ENCODE measurements at places on chromosomes 3 and 15.

DNA sequence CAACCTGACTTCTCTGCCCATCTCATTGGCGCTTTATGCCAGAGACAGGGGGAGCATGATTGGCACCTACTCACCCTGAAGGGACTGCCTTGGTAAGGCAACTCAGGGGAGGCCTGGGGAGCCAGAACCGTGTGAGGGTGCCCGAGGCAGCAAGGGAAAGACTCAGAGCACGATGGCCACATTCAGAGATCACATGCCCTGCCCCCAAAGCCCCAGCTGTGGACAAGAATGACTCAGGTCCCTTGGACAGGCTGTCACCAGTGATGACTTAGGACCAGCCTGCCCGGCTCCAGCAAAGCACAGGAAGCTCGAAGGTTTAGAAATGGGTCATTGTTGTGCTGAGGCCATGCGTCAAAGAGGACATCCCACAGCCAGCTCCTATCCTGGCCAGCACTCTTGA lies 49.1 kb upstream of the LIMD1 start:
- DNase-seq = no peak

DNA sequence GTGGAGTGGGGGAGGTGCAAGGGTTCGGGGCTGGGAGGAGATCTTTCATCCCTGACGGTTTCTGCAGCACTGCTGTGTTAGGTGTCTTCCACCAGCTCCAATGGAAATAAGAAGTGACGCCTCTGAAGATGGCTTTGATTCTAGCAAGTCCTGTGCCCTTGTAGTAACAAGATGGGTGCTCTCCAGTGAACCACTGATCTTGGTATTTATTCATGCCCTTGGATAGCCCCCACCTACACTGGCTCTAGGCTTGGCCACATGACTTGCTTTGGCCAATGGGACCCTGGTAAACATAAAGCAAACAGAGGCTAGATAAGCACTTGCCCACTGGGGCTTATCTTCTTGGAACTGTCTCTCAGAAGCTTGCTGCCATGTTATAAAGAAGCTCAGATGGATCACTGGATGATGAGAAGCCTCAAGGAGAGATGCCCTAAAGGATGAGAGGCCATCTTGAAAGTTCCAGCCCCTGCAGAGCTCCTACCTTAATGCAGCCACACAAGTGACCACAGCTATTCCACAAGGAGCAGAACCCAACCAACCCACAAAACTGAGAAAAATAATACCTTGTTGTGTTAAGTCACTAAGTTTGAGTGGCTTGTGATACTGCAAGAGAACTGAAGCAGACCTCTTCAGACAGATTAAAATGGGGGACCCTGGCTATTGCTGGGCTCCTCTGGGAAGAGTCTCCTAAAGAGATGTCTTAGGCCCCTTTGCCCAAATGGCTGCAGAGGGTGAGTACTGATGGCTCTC lies 137.9 kb downstream of the PDCD6IP start:
- DNase-seq = no peak

GRCh38 chr3:179528772-179529171 lies 34.0 kb upstream of the ACTL6A start:
- no peak for DNase-seq

GRCh38 chr3:94972066-94972465 lies 909.2 kb downstream of the NSUN3 start:
- no peak for DNase-seq

- no peak for DNase-seq
Observed at GRCh38 chr3:133474817-133475216, 75.0 kb downstream of the BFSP2 start.

DNA sequence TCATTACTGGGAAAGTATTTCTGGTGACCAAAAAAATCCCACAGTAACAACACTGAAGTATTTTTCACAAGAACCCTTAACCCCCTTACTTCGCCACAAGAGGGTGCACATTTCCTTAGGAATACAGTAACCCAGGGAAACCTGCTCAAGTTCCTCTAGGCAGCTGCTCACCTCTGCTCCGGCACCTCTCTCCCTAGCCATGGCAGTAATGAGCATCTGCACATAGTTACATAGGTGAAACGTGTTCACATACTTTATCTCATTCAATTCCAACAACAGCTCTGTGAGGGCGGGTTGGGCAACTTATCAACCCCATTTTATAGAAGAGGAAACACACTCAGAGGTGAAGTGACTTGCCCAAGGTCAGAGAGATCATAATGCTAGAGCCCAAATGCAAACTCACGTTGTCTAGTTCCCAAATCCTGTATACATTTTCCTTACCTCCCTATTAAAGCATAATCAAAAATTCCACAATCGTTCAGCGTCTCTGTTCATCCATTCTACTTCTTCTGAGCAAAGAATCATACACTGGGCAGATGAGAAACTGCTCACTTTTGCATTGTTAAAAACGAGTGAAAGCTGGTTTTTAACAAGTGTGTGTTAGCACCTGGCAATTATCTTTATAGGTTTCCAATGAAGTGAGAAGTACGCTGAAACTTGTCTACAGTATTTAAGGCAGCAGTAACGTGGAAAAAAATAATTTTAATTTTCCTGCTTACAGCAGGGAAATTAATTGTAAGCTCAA lies 90.7 kb downstream of the IGF2BP2 start:
- peak; percentile 70 for DNase-seq

DNA sequence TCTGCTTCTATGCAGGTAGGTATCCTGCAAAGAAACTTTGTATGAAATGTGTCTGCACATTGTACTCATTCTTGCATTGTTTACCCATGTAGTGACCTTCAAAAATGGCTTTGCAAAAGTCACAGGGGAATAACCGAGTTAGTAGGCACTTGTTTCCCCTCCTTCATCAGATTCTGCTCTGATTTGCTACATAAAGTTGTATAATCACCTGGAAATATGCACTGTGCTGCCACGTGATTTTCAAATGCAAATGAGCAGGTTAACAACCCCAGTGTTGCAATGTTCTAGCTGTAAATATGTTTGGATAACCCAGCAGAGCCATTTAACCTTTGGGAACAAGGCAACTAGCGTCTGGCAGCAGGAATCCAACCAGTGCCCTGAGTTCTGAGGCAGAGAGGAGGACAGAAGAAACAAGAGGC lies at the start of gene KNG1:
Gene KNG1 (plus strand): TSS at position 321 of the 419 bp plus-strand sequence. CDS start 184 bp downstream, outside the sequence.
- DNase-seq = no peak

- no peak for DNase-seq
Observed at GRCh38 chr15:29128671-29129070, 141.0 kb downstream of the NSMCE3 start.

- DNase-seq = no peak
Observed at GRCh38 chr3:67215690-67216089, 217.6 kb downstream of the KBTBD8 start.

DNA sequence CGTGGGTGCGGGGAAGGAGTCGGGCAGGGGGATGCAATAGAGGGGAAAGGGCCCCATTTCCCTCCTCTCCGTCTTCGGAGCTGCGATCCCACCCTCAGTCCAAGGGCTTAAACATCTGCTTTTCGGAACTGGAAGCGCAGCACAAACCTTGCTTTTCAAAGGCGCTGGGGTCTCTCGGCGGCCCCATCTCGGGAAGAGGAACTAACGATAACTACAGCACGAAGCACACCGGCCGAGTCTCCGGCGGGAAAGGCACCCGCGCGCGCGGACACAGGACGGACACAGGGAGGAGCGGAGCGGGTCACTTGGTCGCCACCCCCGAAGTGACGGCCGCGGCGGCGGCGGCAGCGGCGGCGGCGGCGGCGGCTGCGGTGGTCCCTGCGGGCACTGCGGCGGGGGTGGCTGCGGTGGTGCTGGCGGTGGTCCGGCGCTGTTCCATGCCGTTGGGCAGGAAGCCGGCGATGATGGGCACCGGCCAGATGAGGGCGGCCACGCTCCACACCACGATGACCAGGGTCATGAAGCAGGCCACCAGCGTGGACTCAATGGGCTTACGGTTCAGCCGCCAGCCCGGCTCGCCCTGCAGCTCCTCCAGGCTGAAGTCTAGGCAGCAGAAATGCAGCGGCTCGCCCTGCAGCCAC lies 1.1 kb downstream of the TMEM158 start:
- peak; percentile 35 for DNase-seq

- no peak for DNase-seq
Observed at GRCh38 chr3:53817809-53818208, 28.4 kb downstream of the CHDH start.
